NCI-H446 treated with DMSO at 0.1 percent for 48 hours (cell line): ENCODE measurements at places on chromosomes 7 and 10.
A peak's percentile ranks its signal among the peaks of the same experiment; 100 is the strongest.

GRCh38 chr10:43220657-43221418 lies 46.0 kb downstream of the RASGEF1A start:
- no peak for DNase-seq

DNA sequence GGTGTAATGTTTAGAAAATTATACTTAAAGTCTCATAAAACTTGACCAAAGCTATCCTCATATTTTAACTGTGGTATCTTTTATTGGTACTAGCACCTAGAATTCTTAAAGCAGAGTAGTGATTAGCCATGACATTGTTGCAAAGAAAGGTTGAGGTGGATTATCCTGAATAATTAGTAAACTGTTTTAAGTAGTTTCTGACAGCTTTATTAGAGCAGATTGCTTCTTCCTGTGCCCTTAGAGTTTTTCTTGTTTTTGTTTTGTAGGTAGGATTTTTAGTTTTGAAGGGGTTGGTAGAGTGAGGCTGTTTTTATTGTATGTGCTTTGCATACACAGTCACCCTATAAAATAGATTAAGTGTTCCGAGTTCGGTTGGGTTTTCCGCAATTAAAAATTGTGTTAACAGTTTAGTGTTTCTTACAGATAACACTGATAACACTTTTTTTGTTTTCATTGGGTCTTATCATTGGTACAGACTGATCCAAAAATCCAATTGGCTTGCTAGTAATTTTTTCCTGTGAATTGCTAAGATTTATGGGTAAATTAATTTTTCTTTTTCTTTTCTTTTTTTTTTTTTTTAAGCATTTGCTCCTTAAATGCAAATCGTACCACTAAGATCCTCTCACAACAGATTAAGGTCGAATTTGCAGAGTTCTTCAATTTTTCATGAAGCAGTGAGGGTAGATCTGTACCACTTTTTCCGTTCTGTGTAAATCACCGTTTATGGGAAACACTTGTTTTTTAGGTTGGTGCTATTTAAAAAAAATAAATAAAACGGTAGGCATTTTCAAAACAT lies 2.1 kb upstream of the PBLD start:
- DNase-seq: no peak

DNA sequence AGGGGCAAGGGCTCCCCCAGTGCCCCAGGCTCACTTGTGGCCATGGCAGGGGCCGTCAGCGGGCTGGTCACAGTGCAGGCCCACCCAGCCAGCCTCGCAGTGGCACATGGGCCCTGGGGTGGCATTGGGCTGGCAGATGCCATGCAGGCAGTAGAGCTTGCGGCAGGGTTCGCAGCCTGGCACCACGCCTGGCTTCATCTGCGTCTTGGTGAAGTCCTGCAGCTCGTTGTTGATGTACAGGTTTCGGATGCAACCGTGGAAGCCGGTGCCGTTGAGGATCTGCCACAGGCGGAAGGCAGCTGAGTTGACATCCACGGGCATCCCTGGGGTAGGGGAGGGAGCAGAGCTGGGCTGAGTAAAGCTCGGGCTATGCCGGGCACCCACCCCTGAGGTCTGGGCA lies 170.6 kb downstream of the LCOR start:
- no peak for DNase-seq

- no peak for DNase-seq
Measured at GRCh38 chr10:45278860-45279498, 36.4 kb downstream of the OR13A1 start.

DNA sequence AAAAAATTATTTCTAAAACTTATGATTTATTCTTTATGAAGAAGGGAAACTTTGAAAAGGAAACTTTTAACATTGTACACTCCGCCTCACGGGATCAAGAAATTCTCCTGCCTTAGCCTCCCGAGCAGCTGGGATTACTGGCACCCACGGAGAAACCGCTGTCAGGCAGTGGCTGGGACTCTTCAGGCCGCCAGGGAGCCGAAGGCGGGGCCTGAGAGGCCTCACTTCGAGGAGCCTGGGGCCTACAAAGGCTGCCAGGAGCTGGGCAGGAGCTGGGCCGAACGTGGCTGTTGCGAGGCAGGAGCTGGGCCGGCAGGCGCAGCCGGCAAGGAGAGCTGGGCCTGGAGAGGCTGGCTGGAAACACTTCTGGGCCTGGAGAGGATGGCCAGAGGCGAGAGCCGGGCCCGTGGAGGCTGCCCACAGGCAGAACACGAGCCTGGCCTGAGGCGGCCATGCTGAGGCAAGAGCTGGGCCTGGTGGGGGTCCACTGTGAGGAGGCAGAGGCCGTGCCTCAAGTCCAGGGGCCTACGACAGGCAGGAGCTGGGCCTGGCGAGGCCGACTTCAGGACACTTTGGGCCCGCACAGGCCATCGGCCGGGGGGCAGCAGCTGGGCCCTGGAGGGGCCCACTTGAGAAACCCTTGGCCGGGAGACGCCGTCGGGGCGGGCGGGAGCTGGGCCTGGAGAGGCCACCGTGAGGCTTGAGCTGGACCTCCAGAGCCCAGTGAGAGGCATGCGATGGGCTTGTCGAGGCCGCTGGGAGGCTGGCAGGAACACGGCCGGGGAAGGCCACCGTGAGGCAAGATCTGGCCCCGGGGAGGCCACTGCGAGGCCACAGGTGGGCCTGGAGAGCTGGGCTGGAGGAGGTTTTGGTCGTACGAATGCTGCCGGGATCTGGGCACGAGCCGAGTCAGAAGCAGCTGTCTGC lies 23.7 kb downstream of the MDH2 start:
- DNase-seq: no peak

GRCh38 chr7:22569586-22570321 lies 69.8 kb upstream of the STEAP1B start:
- DNase-seq: no peak

- no peak for DNase-seq
Measured at GRCh38 chr10:35992107-35992506, 350.0 kb upstream of the FZD8 start.

- peak; percentile 63 for DNase-seq
Measured at GRCh38 chr10:122475100-122475499, 13.7 kb downstream of the HTRA1 start.

DNA sequence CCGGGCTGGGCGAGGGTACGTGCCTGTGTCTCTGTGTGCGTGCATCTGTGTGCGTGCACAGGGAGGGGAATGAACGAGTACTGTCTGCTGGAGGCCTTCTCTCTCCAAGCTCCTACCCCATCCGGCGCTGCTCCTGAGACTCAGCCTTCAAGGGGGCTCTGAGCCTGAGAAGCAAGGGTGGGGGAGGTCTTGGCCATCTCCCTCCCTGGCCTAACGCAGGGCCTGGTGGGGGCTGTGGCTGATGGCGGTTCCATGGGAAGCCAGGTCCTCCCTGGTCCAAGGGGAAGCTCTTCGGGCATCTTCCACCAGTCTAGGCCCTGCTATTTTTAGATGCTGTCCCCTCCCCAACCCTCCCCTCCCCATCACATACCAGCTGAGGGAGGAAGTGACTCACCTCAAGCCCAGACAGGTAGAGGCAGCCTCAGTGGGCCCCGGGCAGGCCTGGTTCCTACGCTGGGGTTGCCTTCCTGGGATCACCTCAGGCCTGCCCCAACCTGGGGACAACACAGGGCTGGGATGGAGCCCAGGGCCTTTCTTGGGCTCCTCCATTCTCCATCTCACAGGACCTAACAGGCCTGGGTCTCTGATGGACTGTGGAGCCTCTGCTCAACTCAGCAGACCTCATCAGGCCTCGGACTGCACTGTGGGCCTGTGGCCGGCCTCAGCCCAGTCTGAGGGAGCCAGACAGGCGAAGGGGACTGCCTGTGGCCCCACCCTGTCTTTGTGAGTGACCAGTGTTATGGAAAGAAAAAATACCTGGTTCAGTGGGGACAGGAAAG lies 32.2 kb downstream of the DNAJB12 start:
- DNase-seq: no peak

DNA sequence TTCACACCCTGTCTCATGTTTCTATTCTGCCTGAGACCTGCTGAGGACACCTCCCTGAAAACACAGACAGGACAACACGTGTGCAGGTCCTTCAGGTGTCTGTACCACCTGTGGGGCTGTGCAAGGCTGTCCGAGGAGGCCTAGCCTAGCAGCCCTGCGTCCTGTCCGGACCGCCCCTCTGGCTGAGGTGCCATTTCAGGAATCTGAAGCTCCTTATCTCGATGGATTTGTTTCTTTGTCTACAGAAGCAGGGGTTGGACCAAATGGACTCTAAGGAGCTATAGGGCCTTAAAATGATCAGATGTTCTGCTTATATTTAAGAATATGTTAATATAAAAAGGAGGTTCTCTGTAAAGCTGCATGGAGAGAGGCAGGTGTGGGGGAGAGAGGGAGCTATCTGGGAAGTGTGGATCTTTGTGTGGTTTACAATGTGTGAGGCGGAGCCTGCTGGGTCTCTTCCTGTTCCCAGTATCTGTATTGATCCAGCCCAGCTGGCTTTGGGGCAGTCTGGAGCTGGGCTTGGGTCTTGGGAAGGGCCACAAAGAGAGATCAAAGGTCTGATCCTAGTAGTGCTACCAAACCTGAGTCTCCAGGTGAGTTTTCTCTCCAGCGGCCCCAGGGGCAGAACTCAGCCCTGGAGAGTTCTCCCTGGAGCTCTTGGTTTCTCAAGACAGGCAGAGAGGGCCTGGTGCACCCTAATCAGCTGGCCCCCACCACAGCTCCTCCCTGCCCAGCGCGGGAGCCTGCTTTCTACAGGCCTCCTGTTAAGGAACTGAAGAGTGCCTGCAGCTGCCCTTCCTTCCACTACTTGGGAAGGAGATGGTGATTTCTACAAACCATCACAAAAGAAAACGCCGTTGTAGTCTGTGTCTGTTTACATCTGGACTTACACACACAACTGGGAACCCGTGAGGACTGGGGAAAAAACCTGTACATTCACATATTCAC lies 3.4 kb upstream of the MNX1 start:
- DNase-seq: no peak

- no peak for DNase-seq
Measured at GRCh38 chr10:88017781-88018180, 154.4 kb downstream of the PTEN start.

GRCh38 chr7:130854481-130854880 lies 120.5 kb upstream of the KLF14 start:
- DNase-seq: no peak

- DNase-seq: no peak
Measured at GRCh38 chr10:43689955-43690771, 41.5 kb upstream of the ZNF32 start.

DNA sequence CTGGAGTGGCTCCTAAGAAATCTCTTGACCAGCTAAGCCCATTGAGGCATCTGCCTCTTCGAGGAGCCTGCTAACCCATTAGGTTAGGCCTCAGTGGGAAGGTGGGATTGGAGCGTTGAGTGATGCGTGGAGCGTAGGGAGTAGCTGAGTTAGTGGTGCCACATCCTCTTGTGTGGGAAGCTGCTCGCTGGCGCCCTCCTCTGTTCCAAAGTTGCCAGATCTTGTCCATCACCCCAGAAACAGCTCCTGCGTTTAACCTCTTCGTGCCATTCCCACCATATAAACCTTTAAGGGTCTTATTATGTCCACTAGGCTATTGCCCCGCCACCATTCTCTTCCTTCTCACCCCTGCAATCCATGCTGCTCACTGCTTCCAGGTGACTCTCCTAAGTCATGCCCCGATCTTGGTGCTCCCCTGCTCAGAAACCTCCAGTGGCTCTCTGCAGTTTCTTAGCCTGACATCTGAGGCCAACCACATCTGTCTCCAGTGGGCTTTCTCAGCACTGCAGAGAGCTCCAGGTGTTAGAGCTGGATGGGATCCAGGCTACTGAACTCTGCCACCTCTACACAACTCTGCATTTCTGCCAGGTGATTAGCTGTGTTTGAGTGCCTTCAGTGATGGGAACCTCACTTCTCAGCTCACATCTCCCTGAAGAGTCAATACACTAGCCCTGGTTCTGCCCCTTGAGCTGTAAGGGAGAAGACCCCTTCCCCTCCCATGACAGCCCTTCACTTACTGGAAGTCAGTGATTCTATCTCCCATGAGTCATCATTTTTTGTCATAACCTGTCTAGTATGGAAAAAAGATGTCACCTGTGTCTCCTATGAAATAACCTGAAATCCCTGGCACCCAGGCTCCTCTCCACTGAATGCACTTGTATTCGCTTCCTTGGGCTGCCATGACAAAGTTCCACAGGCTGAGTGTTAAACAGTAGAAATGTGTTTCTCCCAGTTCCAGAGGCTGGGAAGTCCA lies 65.0 kb upstream of the FGFR2 start:
- no peak for DNase-seq

DNA sequence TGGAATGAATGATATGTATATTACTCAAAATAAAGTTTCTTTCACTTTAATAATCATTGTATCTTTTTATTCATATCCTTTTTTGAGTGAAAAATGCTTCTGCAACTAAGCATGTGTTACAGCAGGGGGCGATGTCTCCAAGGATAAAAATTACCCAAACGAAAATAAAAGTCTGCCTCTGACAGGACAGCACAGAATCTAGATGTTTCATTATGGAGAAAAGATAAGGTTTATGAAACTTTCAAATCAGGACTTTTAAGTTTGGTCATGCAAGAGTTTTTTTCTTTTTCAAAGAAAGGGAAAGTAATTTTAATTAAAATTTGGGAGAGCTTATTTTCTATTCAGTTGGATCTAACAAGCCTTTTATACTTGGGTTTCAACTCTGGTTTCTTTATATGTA lies 48.4 kb downstream of the TES start:
- no peak for DNase-seq

- no peak for DNase-seq
Measured at GRCh38 chr7:144390481-144390880, 13.0 kb downstream of the NOBOX start.

DNA sequence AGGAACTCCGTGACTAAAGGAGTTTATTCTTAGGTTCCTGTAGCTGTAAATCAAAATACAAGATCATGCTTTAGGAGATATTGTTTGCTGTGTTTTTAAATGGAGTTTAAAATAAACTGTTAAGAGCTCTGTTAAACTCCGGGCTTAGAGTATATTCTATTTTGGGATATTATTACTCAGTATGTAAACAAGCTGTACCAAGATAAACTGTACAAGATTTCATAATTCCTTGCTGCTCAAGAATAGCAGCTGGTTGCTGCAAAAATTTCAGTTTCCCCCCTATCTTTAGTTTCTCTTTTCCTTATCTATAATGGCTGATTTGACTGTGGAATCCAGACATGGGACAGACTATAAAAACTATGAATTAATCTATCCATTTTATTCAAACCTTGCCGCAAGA lies 215.7 kb downstream of the HTR7 start:
- no peak for DNase-seq

DNA sequence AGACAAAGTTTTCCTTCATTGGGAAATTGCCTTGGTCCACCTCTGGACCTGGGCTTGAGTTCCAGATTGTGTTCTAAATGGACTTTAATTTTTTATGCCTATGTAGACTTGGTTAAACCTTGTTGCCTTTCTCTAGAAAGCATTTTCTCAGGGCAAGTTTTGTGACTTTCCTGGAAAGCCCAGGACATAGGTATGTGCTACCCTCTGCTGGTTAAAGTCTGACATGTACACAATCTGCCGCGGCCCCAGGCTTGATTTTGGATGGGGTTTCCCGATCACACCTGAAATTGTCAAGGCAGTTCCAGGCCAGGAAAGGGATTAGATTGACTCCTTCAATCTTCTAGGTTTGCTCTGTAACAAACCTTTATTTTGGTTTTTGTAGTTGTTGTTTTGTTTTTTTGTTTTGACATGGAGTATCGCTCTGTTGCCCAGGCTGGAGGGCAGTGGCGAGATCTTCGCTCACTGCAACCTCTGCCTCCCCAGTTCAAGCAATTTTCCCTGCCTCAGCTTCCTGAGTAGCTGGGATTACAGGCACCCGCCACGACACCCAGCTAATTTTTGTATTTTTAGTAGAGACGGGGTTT lies 14.1 kb upstream of the AKR1B10 start:
- no peak for DNase-seq

- DNase-seq: no peak
Measured at GRCh38 chr10:100175875-100176274, 10.0 kb downstream of the ERLIN1 start.

GRCh38 chr10:132690821-132691610 lies 94.9 kb downstream of the NKX6-2 start:
- DNase-seq: no peak

- no peak for DNase-seq
Measured at GRCh38 chr7:42233171-42233570, 3.8 kb downstream of the GLI3 start.
